ENCODE measurements at places on chromosomes 12 and 14. TPM values are rescaled to one million over a fixed set of nuclear protein-coding genes. Genes with fewer than 3 reads are reported as not detected.

CBLN3 gene
- total RNA-seq, result 1.3 TPM

OR6C2 gene
- not detected for total RNA-seq

TC2N gene
- total RNA-seq, result 7.8 TPM

PRB2 gene
- not detected for total RNA-seq

GPRC5D gene
- total RNA-seq, result not detected

FOXN4 gene
- not detected for total RNA-seq

AVPR1A gene
- total RNA-seq, result 2.7 TPM

FOXG1 gene
- not detected for total RNA-seq

PNMA1 gene
- 30.3 TPM for total RNA-seq

GRCh38 chr14:81085596-81085995 lies 130.2 kb downstream of the TSHR start:
- no peak for DNase-seq

GRCh38 chr14:70622111-70622712 lies 19.5 kb upstream of the TTC9 start:
- no peak for DNase-seq

GRCh38 chr14:98161356-98161755 lies 1110.6 kb downstream of the BCL11B start:
- no peak for DNase-seq

GRCh38 chr14:104199266-104199895 lies 61.0 kb downstream of the KIF26A start:
- DNase-seq, result no peak

DNA sequence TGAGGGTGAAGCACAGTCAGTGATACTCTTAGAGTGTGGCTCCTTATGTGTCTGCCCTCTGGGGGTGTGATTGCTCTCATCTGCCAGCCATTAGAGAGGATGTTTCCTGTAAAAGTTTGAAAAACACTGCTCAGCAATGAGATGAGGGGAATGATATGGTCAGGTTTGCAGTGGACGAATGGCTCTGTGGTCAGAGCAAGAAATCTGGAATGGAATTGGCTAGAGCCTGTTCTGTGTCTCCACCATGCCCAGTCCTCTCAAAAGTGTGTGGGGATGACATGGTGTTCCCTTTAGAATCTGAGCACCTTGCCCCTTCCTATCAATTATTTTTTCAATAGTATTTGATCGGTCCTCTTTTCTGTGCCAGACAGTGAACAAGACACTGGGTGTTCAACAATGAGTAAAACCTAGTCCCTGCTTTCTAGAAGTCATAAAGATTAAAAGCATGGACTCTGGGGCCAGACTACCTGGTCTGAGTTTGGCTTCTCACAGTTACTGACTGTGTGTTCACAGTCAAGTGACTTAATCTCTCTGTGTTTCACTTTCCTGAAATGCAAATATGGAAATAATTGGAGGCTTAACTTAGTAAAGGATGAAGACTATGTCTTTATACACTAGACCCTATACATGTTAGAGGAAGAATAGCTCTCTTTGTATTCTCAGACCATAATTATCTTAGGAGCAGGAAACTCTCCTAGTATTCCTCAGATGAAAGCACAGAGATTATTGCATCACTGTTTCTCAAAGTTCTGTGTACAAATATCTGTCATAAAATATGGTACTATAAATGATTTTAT lies 1.6 kb downstream of the ACSS3 start:
- no peak for DNase-seq

- DNase-seq, result no peak
Observed at GRCh38 chr12:10285919-10286318, 21.8 kb upstream of the KLRD1 start.

GRCh38 chr14:81523016-81523415 lies 10.6 kb downstream of the SEL1L start:
- no peak for DNase-seq

DNA sequence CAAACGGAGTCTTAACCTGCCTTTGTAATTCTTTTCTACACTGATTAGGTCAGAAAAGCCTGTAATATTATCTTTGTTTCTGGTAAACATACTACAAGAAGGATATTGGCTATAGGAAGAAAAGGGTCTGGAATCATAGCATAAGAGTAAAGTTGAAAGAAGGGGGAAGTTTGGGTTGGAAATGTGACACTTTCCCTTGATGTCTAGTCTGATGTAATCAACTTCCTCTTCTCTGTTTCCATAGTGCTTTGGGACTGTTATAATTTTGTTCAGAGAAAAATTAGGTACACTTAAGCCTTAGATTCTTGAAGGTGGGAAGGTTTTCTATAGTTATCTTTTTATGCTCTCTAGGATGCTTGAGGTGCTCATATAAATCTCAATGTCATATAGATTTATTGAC lies 322.2 kb downstream of the AEBP2 start:
- no peak for DNase-seq

DNA sequence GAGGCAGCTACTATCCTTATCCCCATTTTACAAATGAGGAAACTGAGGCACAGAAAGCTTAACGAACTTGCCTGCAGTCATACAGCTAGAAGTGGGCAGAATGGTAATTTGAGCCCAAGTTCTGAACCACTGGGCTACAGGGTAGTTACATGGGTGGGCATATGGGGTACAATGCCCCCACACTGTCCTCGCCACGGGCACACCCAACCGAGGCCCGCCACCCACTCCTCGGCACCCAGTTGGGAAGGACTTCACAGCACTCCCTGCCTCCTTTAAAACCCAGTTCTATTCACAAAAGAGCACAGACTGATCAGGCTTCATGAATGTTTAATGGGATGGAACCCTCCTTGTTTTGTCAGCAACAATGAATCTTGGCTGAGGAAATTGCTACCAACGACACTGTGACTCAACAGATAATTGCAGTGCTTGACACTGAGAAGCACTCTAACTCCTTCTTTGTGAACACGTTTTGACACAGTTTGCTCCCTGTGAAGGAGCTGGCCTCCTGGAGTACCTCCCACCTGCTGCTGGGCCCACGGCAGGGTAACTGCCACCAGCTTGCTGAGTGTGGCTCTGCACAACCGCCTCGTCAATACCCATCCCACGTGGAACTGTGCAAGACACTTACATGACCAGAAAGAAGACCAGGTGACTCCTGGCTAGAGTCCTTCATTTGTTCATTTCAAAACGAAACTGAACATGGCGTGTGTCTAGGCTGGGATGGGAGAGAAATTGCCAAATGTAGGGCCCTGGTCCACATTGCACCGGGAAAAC lies 63.5 kb downstream of the CLMN start:
- no peak for DNase-seq

- DNase-seq, result no peak
Observed at GRCh38 chr12:90245391-90245790, 536.8 kb upstream of the ATP2B1 start.

DNA sequence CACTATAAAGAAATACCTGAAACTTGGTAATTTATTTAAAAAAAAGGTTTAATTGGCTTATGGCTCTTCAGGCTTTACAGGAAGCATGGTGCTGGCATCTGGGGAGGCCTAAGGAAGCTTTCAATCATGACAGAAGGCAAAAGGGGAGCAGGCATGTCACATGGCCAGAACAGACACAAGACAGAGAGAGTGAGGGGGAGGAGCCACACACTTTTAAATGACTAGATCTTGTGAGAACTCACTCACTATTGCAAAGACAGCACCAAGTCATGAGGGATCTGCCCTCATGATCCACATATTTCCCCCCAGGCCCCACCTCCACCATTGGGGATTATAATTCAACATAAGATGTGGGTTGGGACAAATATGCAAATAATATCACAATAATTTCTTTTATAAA lies 355.6 kb downstream of the DAD1 start:
- DNase-seq, result no peak

GRCh38 chr12:78431931-78432330 lies 432.6 kb upstream of the SYT1 start:
- no peak for DNase-seq

DNA sequence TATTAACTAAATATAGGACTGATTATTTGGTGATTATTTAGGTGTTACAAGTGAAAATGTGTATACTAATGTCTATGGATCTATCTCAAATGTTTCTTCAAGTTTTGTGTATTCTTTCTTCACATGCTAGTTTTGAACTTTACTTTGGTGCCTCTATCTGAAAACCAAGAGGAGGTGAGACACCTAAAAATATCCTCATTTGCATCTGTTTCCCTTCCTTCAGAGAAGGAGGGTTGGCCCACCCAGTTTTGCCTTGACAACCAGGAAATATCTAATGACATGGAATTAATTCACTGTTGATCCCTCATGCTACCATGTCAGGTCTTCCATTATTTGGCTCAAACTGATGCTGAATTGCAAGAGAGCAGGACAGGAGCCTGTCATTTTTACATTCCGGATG lies 500.4 kb downstream of the NELL2 start:
- no peak for DNase-seq

DNA sequence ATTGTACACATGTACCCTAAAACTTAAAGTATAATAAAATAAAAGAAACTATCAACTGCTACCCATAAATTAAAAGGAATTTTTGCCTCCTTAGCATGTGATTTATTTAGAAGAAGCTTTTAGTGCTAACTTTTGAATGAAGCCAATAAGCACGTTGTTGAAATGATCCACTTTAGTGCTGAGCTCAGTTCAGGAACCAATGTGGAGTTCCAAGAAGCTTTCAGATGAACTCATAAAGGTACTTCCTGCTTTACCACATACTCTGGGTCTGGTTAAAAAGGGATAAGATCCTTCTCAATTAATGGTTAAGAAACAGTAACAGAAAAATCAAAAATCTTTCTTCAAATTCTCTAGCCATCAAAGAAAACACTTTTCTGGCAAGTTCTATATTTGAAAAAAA lies 39.4 kb downstream of the TMTC1 start:
- no peak for DNase-seq

GRCh38 chr12:5016526-5016925 lies 27.2 kb upstream of the KCNA5 start:
- no peak for DNase-seq

DNA sequence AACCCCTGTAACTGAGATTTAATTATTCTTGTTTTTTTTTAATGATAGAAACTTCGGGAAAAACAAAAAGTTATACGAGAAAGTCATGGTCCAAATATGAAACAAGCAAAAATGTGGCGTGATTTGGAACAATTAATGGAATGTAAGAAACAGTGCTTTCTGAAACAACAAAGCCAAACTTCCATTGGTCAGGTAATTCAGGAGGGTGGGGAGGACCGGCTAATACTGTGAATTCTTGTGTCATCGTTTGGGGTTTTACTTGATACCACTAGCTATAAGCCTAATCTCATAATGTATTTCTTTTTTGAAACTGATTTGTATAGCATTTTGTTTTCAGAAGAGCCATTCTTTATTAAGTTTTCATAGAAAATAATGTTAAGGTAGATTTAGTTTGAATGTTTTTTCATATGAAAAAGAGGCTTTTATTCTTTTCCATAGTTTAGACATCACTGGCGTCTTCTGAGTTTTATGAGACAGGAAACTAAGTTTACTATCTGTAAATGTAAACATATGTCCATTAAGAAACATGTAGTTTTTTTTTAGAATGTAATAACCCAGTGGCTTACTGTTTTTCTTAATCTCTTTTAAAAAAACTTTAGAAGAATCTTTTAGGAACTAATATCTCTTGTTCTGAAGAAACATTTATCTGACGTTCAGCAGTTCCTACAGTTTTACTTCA lies 62.9 kb upstream of the ATP2A2 start:
- no peak for DNase-seq

DNA sequence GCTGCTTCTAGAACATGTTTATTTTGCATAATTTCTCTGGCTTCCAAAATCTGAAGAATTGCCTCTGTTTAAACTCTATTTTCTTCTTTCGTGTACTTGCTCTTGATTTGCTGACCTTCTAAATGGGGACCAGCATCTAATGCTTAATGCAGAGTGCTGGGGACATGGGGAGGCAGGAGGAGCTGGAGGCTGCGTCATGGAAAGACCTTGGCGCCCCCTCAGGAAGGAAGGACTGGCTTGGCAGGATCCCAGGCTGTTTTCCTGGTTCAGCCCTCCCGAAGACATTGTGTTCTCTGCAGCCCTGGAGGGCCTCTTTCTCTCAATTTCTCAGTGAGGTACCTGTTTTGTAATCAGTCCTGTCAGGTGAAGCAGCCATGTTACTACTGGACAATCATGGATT lies 5.5 kb downstream of the PRKCH start:
- DNase-seq, result peak; percentile 78

DNA sequence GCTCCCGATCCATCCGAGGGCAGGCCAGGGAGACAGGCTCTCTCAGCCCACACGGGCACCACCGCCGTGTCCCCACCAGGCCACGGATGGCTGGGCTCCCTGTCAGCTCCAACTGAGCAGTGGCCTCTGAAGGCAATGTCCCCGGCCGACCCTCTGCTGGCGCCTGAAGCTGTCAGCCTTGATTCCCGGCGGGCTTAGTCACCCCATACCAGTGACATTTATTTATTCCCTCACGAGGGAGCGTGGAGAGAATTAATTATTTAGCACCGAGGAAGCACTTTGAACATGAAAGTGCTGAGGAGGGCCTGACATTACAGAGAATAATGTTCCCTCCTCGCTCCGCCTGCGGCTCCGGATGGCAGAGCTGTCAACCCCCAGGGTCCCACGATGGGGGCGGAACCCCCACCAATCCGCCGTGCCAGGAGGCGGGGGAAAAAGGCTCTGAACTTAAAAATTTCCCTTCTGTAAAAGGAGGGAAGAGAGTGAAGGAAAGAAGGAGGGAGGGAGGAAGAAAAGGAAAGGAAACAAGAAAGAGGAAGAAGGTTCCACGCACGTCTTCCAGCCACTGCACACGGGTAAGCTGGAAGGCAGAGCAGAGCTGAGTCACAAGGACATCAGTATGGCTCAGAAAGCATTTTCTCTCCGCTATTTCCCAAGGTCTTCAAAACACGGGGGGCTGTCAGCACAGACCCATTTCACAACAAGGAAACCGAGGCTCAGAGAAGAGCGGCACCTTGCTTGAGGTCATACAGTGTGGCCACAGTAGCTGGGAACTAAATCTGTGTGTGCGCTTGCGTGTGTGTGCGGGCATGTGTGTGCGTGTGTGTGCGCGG lies 108.7 kb upstream of the NCOR2 start:
- no peak for DNase-seq

DNA sequence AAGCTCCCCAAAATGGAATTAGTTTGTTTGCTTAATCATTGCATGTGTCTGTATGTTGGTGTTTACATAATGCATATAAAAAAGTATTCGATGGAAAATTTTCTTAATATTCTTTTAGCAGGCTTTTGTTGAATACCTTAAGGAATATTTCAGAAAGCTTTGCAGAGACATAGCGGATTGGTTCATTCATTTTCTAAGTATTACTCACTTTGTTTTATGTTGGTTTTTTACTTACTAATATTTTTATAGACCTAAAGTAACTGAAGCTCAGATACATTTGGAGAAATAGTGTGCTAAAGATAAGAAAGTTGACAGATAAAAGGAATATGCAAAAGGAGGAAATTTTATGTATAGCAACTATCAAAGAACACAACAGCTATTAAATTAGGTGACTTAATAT lies 191.0 kb downstream of the ERC1 start:
- no peak for DNase-seq

DNA sequence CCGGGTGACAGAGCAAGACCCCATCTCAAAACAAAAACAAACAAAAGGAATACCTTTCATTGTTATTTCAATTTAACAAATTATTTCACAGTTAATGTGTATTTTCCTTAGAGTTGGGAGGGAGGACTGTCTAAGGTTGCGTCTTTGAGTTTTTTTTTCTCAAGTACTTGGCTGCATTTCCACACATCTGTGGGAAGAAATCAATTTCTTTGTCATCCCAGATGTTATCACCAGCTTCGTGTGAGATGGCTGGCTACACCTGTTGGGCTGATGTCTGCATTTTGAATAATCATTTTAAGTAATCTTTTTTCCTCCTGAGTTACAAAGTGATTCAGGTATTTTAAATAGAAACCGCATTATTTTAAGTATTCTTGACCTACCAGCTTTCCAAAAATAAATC lies 59.4 kb downstream of the EML1 start:
- no peak for DNase-seq

GRCh38 chr12:94220804-94221203 lies 72.4 kb downstream of the PLXNC1 start:
- DNase-seq, result no peak

- DNase-seq, result no peak
Observed at GRCh38 chr12:3973269-3973884, 100.2 kb upstream of the PARP11 start.
